ENCODE measurements at places on chromosomes 7 and 10.

- DNase-seq: no peak
Measured at GRCh38 chr10:44930904-44931620, 19.9 kb downstream of the TMEM72 start.

DNA sequence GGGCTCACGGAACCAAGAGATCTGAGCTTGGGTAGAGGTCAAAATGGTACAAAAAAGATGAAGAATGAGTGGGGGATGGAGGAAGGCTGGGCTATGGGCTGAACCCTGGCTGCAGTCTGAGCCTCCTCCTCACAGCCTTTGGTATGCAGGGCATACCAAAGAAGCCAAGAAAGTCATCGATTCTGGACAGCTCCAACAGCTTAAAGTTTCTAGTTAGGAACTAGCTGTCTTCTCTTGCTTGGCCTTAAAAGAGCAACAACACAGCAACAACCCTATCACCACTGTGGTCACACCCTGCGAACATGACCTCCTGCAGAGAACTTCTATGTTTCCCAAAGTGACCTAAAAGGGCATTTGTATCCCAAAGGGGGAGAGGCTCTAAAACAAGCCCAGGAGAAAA, 126.1 kb upstream of the EFCAB10 start:
- DNase-seq: no peak

- no peak for DNase-seq
Measured at GRCh38 chr10:129892548-129893052, 71.5 kb downstream of the EBF3 start.

GRCh38 chr7:157789094-157789493, 452.3 kb downstream of the DNAJB6 start:
- DNase-seq: no peak

Measured in NCI-H69 (cell line).